ENCODE measurements at places on chromosomes 11 and 22. TPM values are rescaled to one million over a fixed set of nuclear protein-coding genes. Genes with fewer than 3 reads are reported as not detected.

DNA sequence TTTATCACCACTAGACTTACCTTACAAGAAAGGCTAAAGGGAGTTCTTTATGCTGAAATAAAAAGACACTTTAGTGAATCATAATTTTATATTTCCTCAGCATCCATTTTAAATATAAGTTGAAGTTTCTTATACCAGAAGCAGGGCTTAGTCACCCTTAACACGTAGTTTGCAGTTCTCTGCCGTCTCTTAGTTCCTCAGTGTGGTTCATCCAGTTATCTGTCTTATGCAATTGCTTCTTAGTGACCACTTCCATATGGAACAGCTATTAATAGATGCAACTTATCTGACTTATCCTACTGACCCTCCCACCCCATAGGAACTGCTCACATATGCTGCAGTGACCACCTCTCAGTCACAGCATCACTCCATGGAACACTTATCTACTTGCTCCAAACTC lies 11.7 kb upstream of the SLC36A4 start:
- no peak for DNase-seq

The OPCML gene
- not detected for total RNA-seq

DNA sequence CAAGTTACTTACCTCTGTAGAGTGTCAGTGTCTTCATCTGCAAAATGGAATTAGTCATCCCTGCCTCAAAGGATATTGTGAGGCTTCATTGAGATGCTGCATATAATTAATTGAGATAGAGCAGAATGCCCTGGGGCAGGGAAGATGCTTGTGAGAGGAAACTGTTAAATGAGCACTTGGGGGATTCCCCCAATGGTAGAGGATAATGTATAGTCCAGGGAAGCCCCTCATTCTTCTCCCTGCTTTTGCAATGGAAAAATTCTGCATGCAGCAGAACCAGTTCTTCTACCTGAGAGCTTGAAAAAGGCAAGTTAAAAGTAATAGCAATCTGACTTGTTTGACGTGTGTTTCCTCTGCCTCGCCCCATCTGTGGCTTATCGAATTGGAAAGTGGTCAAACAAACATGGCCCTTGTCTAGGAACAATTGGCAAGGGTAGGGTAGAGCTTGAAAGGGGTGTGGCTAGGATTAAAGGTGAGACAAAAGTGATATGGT lies 90.9 kb downstream of the NAV2 start:
- DNase-seq = no peak

- DNase-seq = no peak
Observed at GRCh38 chr22:30605449-30606110, 1.4 kb upstream of the TCN2 start.

The WBP2NL gene
- 4.6 TPM for total RNA-seq

The APOA5 gene
- not detected for total RNA-seq

The DBX1 gene
- total RNA-seq = not detected

- DNase-seq = no peak
Observed at GRCh38 chr11:35763301-35763700, 100.7 kb downstream of the TRIM44 start.

The OR5B17 gene
- not detected for total RNA-seq

Data from naive thymus-derived CD8-positive, alpha-beta T cell (primary cell).